Stimulated activated CD4-positive, alpha-beta T cell treated with anti-CD3 and anti-CD28 coated beads, Interleukin-1b, Interleukin-23, amount 100 ng/mL, for 24 hours (primary cell): ENCODE measurements at places on chromosomes 13 and 19.

- no peak for DNase-seq
Observed at GRCh38 chr19:791567-792305, 5.5 kb upstream of the PTBP1 start.

DNA sequence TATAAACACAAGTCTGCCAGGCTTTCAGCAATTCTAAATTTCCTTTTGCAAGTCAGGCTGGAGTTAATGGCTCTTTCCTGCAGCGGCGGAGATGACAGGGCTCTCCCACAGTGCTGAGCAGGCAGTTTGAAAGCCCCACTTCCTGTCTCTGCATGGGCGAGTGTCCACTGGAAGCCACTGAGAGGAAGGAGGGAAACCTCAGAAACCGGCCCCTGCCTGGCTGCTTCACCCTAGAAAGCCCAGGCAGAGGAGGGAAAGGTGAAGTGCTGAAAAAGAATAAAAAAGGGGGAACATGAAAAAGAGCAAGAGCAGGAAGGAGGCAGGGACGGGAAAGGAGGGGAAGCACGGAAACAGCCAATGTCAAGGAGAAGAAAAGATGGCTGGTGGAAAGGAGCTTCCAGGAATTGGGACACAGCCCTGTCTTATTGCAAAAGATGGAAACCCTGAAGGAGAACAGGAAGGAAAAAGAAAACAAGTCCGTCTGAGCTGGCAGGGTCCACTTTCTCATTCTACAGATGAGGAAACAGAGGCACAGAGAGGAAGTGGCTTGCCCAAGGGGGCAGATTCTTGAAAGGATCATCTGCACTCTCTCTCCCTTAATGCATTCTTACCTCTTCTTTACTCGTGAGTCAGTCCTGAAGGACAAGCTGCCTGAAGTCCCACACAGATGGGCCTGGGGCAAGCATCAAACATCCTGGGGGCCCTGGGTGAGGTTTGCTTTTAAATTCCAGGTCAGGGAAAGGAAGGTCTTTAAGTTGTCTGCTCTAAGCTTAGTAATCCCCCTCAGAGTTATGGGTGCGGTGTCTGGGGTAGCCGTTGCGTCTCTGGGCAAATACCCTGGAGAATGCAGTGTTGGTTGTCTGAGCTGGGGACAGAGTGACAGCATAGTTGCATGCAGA, 38.8 kb upstream of the ALOX5AP start:
- no peak for DNase-seq

DNA sequence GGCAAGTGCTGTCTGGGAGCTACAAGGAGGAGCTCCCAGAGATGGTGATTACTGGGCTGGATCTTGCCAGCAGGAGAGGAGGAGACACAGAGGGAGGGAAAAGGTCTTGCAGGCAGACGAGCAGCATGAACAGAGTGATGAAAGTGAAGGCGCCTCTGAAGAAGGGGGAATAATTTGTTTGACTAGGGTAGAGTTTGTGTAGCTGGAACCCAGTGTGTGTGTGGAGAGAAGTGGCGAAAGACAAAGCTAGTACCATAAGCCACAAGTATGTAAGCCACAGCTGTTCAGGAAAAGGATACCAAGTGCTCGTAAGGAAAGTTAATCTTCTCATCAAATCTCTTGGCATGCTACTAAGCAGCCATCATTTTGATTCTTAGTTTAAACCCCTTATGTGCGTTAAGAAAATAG, 5.4 kb downstream of the FLT1 start:
- DNase-seq = no peak

DNA sequence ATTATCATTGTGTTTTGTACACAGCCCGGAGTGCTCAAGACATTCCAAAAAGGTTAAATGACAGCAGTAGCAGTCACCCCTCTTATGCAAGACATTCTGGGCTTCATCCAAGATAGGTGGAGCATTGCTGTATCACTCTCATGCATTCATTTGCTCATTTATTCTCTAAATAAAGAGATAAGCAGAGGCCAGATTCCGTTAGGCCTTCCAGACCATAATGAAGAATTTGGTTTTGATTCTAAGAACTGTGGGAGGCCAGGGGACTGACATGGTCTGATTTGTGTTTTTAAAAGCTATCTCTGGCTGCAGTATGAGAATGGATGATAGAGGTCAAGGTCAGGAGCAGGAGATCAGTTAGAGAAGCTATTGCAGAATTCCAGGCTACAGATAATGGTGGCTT, 145.8 kb downstream of the KCNRG start:
- DNase-seq = no peak

- no peak for DNase-seq
Observed at GRCh38 chr13:73684750-73685149, 449.5 kb downstream of the KLF12 start.

DNA sequence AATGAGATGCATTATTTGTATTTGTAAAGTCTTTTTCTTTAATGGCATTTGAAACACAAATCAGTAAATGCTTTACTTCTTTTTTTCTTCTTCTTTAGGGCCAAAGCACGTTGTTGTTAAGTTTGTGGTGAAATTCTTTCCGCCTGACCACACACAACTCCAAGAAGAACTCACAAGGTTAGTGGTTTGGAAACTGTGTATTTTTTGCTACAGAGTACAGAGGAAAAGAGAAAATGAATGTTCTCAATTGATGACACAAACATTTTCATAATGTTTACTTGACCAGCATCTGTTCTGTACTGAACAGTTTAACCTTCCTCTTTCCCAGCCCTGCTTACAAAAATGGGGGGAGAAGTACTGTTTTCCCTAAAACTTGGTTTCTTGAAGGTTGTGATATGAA, 190.9 kb upstream of the RNF113B start:
- no peak for DNase-seq

GRCh38 chr19:51607077-51607476, 23.1 kb downstream of the SIGLEC5 start:
- DNase-seq = no peak

GRCh38 chr19:37817180-37817981, 38.0 kb upstream of the ZNF573 start:
- DNase-seq = peak; percentile 2

- no peak for DNase-seq
Observed at GRCh38 chr19:45090034-45090433, 2.9 kb upstream of the PPP1R37 start.

DNA sequence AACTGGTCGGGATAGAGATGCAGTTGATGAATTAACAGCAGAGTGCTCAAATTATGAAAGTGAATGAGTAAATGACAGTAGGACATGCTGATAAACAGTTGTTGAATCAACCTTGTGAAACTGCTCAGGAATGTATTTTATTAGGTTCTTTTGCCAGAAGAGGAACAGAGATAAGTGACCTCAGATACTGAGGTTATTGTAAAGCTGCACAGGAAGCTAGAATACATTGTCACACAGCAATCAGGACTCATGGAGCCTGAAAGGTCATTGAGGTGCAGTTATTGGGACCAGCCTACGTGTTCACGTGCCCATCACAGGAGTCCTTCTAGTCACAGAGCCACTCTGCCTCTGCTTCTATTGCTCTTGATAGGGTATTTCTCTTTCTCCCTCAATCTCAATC, 47.5 kb upstream of the MED4 start:
- DNase-seq = no peak

- DNase-seq = no peak
Observed at GRCh38 chr13:49498206-49498605, 2.5 kb downstream of the PHF11 start.

DNA sequence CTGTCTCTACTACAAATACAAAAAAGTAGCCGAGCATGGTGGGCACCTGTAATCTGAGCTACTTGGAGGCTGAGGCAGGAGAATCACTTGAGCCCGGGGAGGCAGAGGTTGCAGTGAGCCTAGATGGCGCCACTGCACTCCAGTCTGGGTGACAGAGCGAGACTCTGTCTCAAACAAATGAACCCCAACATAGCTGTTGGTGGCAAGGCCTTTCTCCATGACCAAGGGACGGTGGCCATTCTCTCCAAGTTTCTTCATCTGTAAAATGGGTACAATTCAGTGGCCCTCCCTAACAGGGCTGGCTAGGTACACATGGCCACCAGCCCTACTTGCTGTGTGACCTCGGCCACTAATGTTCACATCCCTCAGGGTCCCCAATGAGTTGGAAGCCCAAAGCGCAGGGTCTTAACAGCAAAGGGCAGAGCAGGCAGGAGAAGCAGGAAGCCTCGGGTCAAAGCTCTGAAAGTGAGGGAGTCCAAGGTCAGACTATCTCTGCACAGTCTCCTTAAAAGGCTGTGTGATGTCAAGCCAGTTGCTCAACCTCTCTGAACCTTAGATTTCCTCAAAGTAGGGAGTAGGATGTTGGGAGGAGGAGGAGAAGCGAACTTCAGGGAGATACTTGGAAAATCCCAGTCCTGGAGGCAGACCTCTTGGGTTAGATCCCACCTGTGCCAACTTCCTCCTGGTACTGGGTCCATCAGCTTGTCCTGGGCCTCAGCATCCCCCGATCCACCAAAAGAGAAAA, 2.7 kb downstream of the JUND start:
- DNase-seq = no peak

DNA sequence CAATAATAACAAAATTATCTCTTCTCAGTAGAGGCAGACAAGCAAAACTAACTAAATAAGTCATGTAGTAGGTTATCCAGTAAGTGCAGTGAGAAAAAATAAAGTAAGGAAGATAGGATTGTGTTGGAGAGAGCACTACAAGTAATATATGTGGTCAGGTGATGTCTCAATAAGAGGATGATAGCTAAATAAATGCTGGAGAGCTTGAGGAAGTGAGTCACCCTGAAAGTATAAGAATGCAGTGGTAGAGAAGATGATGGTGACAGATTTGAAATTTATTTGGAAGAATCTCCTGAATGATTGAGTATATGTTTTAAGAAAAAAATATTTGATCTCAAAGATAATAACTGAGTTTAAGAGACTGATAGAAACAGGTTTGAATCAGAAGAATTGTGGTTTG, 152.2 kb upstream of the PRR20A start:
- DNase-seq = no peak

DNA sequence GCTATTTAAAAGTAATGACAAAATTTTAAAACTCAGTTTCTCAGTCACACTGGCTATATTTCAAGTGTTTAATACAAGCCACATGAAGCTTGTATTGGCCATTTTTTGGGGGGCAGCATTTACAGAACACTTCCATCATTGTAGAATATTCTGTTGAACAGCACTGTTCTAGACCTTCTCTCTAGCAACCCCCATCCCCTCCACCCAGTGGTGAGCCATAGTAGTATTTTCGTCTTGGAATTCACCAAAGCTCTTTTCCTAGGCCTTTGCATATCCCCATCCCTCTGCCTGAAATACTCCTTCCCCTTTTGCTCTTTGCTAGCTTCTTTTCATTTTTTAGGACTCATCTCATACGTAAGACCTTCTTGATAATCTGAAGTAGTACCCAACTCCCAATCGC, 99.5 kb downstream of the ZC3H13 start:
- no peak for DNase-seq

GRCh38 chr13:35992964-35993363, 138.2 kb downstream of the DCLK1 start:
- no peak for DNase-seq

DNA sequence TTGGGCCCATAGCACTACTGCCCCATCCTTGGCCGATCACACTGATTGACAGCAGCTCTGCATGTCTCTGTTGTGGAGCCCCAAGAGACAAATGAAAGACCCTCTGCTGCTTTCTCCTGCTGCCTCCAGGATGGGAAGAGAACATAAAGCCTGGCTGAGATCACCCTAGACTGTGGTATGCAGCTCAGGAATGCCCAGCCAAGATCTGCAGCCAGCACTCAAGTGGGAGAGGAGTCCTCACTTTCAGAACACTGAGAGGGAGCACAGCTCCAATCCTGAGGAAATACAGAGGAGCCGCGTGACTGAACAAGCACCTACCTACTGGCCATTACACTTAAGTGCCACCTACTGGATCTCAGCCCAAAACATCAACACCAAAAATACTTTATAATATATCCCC, 203.0 kb downstream of the POSTN start:
- no peak for DNase-seq

GRCh38 chr13:38888309-38888708, 102.3 kb downstream of the STOML3 start:
- DNase-seq = no peak

DNA sequence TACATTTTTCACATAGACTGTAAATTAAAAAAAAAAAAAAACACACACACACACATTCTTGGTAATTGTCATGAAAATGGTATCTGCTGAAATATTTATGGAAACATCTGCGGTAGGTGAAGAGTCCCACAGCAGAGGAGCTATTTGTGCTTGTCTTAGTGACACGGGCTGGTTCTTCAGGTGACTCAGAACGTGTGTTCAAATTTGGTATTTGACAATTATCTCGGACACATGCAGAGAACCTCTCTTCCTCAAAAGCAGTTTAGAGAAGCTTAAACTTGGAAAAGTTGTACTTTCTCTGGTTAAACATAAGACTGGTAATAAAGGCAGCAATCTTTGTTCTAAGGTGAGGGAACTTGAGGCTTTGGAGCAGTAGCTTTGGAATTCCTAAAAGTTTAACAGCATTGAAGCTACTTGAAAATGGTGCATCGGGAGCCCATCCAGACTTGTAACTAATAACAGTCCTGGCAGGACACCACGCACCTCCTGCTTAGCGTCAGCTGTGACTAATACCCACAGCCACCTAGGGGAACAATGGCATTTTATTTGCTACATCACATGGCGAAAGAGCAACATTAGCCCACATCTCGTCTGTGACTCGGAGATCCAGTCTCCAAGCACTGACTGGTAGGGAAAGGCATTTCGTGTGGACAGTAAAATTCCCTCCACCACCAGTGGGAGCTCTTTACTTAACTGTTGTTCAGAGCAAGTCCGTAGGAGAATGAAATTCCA, 1505.1 kb upstream of the SLC10A2 start:
- no peak for DNase-seq

GRCh38 chr13:42312817-42313431, 41.0 kb downstream of the AKAP11 start:
- no peak for DNase-seq

DNA sequence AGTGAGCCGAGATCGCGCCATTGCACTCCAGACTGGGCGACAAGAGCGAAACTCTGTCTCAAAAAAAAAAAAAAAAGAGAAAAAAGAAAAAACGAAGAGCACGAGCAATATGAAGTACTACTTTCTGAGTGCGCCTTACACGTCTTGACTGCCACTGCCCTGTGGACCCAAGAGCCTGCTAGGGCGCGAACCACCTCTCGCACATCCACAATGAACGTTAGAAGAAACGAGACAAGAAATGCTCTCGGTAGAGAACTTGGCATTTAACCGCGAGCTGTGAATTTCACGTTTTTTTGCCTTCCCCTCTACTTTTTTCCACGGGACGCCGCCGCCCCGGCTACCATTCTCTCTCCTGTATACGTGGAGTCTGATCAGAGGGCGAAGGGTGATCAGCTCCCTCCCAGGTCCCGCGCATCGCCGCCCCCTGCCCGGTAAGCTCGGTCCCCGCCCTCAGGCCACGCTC, 454 bp downstream of the TIMM44 start:
- no peak for DNase-seq

DNA sequence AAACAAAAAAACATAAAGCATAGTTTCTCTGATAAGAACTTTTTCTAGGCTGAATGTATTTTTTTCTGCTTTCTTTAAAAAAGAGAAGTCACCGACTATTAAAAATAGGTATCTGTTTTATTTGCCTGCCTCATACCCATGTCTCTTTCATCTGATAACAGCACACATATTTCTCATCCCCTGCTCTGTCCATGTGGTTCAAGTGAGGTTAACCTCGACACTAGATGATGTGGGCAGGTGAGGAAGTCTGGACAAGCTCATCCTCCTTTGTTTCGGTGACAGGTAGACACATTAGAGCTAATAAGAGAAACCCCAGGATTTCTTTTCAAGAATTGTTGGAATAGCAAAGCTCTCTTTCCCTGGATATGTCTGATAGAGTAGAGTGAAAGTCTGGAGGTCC, 222.7 kb downstream of the GPC5 start:
- DNase-seq = no peak

- no peak for DNase-seq
Observed at GRCh38 chr13:88235441-88235840, 564.3 kb downstream of the SLITRK5 start.
